T47D (cell line): ENCODE measurements at places on chromosomes 11 and 22.

DNA sequence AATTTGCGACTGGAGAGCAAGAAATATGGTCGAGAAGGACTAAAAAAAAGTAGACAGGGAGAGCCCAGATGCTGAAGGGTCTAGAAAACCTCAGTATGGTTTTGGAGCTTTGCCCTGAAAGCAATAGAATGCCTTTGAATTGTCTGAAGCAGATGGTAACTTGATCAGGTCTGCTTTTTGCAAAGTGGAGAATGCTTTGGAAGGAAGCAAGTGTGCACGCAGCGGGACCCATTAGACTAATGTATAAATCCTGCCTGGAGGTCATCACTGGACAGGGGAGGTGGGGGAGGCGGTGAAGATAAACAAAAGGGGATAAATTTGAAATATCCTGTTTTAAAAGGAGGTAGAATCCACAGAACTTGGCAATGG, 757 bp upstream of the HINFP start:
- no peak for DNase-seq

GRCh38 chr22:46815896-46816731, 53.7 kb downstream of the TBC1D22A start:
- no peak for DNase-seq

DNA sequence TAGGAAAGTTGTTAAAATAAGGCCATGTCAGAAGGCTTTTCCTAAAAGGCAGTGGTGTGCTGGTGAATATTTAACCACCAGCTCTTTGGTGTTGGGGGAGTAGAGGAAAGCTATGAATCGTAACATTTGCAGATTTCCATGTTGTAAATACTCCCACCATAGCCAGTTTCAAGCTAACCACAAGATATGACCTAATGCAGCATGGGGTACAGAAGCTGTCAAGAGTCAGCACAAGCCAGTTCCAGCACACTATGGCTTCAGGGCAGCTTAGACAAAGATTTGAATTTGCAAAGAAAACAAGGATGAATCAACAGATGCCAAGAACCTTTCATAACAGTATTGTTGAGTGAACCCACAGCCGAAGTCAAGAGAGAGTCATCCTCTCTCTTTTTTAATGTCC, 40.0 kb downstream of the COMMD9 start:
- DNase-seq, result peak; percentile 23

GRCh38 chr22:23718371-23719165, 27.8 kb downstream of the RGL4 start:
- peak; percentile 39 for DNase-seq

DNA sequence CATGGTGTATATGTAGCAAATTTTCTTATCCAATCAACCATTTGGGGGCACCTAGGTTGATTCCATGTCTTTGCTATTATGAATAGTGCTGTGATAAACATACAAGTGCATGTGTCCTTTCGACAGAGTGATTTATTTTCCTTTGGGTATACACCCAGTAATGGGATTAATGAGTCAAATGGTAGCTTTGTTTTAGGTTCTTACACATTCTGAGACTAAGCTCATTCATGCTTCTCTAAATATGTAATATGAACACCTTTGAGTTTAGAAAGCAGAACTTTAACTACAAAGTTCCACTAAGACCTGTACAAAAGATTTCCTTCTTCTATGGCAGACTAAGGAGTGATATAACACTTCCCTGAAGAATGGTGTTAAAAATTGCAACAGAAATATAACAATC, 627.0 kb downstream of the KCNA4 start:
- no peak for DNase-seq

DNA sequence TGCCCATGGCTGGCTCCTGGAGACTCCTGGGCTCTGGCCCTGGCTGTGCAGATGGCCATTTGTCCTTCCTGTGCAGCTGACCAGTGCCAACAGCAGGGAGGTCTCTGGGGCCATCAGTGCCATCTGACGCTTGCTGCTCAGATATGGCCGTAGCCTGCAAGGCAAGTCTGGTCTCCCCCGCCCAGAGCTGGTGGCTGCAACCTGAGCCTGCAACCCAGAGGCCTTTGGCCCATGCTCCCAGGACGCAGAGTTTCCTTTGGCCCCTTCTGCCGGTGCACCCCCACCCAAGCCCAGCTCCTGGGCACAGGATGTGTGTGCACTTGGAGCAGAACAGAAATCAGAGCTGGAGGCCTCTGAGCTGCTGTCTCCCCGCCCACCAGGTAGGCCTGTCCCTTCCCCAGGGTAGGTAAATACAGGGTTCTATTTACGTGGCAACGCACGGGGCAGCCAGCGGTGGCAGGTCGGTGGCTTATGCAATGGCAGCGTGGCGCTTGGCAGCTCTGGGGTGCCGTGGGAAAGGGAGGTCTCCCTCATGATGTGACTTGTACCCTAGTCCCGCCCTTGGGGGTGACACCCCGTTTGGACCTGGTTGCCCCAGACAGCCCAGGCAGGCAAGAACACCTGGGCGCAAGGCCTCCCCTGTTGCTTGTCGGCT, 21.0 kb upstream of the MYEOV start:
- peak; percentile 63 for DNase-seq

DNA sequence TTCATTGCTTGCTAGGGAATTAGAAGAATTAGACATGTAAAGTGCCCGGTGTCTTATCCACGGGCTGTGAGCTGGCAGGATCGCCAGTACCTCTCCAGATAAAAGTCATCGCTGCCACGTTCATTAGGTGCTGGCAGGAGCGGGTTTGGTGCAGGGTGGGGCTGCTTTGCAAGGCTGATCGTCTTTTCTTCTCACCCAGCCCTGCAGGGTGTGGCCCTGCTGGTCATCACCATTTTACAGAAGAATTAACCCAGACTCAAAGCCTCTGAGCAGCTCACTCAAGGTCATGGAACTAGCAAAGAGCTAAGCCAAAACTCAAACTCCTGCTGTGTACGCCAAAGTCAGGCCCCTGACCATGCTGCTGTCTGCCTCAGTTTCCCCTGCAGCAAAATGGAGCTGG, 6.1 kb upstream of the FGF4 start:
- DNase-seq, result no peak

- no peak for DNase-seq
Observed at GRCh38 chr11:45395947-45396346, 109.8 kb upstream of the SYT13 start.

DNA sequence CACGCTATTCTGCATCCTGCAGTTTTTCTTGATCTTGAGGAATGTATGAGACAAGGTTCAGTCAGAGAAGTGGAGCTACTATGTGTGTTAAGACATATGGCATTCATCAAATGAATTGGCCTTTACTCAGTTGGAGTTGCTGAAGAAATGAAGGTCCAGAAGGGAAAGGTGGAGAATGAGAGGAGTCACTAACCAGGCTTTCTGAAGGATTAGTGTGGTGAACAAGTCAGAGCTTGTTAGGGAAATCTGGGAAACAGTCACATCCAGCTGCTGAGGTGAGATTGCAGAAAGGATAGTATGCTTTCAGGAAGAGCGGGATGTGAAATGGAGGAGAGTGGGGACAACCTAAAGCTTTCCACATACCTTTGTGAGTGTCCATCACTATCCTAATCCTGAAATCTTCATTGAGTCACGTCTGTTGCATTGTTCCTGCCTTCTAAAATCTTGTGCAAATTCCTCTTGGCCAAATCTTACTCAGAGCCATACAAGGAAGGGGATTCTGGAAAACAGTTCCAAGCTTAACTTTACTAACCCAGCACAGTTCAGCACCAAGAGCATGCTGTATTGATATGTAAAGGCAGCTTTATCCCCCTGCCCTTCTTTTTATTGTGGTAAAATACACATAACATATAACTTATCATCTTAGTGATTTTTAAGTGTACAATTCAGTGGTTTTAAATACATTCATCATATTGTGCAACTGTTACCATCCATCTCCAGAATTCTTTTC, 11.4 kb upstream of the PITPNB start:
- peak; percentile 1 for DNase-seq

GRCh38 chr22:31055635-31056159, 25.4 kb upstream of the SMTN start:
- peak; percentile 58 for DNase-seq

DNA sequence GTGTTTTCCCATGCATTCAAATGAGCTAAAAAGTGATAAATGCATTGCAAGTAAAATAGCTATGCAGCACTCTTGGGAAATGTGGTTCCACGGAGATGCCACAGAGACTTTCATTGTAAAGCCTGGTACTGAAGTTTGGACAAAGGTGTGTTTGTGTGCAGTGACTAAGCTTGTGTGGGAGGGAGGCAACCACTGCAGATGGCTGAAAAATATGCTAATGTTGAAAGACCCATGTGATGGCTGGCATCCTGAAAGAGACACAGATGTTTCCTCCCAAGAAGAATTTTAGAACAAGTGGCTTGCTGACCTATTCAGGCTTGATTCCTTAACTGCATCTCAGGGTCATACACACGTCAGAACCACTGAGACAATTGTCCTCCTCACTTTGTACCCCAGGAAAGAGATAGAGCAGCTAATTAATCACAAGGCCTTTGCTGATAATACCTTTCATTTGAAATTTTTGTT, 73.8 kb downstream of the FAM76B start:
- no peak for DNase-seq

DNA sequence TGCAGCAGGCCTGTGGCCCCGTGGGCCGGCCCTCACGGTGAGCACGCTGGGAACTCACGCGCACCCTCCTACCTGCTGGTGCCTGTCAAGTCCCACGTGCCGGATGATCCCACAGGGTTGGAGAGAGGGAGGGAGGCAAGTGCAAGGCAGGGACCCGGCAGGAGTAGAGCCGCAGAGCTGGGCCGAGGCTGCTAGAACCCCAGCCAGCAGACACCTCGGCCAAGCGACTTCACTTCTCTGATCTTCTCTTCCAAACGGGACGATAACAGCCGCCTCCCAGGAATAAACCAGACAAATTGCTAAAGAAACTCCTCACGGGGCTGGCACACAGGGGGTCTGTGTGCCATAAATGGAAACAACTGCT, 1232.8 kb downstream of the TBC1D22A start:
- DNase-seq, result no peak

DNA sequence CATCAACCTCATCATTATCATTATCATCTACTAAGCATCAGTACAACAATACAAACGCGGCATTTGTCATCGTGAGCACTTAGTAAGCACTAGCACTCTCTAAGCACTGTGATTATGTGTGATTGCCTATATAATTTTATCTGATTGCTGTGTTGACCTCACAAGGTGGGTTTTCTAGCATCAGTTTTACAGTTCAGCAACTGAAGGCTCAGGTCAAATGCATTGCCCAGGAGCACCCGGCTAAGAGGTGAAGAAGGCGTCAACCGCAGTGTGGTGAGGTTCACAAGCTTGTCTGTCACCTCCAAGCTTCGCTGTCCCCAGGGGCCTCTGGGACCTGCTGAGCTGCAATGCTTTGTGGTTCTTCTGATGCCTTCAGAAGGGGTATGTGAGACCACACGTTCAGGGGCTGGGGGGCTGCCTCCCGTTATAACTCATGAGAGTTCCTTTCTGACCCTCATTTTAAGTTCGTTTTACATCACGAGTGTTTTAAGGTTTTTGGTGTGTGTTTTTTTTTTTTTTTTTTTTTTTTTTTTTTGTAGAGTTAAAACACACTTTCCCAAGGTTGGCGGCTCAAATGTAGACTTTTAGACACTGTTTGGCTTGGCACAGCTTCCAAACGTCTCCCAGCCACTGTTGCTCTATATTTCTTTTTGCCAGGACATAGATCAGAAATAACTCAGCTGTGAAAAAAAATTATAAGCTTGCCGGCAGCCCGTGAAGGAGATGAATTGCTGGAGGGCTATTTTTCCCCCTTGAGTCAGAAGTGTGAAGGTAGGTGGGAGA, 33.8 kb upstream of the SCUBE1 start:
- no peak for DNase-seq

DNA sequence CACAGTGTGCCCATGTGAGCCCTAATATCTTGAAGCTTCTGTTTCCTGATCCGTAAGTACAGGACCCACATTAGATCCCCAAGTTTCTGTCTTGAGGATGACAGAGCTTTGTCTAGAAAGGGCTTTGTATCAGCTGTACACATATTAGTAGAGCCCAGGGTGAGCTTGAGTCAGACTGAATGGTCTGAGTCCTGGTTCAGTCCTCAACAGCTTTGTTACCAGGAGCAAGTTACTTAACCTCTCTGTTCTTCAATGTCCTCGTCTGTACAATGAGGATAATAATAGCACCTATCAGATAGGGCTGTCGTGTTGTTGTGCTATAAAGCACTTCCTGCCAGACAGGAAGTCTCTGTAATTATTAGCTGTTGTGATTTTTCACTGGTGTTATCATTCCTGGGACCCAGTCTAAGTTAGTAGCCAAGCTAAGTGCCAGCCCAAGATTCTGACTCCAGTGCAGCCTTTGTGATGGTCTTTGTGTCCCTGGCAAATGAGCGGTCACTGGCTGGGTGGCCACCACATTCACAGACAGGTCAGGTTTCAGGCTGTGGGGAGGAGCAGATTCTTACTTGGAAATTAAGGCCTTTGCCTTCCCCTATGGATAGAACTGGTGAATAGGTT, 6.8 kb downstream of the TOM1 start:
- DNase-seq, result no peak

- no peak for DNase-seq
Observed at GRCh38 chr11:73645121-73645969, 1.0 kb upstream of the PLEKHB1 start.

DNA sequence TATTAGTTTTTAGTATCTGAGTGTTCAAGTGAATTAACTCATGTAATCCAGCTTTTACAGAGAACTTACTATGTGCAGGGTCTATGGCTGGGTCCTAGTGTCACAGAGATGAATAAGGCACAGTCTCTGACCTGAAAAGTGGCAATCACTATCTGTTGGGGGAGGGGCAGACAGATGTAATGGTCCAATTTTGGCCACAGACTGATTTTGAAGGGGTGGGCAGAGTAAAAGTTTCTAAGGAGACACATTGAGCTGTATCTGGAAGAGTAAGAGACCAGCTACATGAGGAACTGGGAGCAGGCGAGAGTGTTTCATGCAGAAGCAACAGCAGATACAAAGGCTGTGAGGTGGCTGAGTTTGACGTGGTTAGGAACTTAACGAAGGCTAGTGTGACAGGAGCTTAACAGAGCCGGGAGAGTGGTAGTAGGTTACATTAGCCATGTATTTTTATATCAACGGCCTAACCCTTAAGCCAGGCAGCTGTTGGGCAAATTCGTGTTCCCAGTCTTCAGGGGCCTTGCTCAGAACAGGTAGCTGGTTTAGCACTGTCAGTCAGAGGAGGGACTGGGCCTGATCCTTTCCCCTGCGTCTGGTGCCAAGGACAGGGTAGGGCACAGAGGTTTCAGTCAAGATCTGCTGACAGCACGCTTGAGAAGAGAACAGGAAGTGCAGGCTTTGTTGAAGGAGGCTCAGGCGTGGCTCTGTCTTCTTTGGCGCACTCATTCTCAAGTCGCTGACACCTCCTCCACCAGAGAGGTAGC, 1.4 kb upstream of the STIM1 start:
- no peak for DNase-seq

DNA sequence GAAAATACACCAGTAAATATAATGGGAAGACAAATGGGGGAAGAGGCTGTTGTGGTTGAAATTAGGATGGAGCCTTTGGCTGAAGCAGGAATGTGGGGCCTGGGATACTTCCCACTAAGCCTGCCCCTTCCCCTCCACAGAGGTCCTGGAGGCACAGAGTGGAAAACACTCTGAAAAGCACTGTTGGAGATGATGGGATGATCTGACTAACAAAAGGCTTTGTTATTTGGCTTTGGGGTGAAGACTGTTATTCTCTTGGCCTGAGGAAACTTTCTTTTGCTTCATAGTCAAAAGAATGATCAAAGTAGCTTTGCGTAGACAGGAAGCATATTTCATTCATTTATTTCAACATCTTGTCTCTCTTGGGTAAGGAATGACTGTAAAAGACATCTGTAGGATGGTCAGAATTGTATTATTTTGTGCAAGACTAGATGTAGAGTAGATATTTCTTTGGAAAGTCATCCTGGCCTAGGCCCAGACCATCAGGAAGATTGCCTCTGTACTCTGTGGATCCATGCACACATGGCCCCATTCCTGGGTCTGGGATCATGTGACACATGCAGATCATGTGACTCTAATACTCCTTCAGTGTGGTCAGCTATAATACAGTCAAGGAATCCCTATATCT, 111.4 kb downstream of the SPON1 start:
- DNase-seq, result no peak
